ENCODE measurements at places on chromosomes 7 and 10.

DNA sequence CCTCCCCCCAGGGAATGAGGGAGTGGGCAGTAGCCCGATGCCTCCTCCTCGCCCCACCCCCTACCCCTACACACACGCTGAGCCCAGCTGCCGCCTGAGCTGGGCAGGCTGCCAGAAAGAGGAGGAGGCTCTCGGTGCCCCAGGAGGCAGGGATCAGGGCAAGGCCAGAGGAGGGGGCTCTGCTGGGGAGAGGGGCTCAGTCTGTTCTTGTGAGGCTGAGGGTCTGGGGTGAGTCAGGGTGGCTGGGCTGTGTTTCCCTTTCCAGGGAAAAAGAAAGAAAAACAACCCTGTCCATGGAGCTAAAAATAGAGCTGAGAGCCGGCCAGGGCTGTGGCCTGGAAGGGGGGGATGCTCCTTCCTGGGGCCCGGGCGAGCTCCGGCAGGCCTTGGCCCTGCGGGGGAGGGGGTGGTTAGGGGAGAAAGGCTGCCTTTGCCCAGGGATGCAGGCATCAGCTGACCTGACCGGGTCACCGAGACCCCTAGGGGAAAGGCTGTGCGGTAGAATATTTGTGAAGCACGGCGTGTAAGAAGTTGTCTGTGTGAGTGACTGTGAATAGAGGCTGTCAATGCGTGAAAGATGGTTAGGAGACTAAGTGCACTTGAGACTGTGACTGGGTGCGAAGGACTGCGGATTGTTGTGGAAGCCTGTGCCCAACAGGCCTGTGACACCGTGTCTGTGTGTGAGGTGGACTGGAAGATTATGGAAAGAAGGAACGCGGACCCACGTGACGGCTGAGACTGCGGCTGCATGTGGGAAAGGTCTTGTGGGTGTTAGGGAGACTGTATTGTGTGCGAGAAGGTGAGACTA is 1.2 kb upstream of the LZTS2 start:
- peak; percentile 85 for DNase-seq

GRCh38 chr10:13347043-13347499 is 1.0 kb downstream of the SEPHS1 start:
- DNase-seq = peak; percentile 59

DNA sequence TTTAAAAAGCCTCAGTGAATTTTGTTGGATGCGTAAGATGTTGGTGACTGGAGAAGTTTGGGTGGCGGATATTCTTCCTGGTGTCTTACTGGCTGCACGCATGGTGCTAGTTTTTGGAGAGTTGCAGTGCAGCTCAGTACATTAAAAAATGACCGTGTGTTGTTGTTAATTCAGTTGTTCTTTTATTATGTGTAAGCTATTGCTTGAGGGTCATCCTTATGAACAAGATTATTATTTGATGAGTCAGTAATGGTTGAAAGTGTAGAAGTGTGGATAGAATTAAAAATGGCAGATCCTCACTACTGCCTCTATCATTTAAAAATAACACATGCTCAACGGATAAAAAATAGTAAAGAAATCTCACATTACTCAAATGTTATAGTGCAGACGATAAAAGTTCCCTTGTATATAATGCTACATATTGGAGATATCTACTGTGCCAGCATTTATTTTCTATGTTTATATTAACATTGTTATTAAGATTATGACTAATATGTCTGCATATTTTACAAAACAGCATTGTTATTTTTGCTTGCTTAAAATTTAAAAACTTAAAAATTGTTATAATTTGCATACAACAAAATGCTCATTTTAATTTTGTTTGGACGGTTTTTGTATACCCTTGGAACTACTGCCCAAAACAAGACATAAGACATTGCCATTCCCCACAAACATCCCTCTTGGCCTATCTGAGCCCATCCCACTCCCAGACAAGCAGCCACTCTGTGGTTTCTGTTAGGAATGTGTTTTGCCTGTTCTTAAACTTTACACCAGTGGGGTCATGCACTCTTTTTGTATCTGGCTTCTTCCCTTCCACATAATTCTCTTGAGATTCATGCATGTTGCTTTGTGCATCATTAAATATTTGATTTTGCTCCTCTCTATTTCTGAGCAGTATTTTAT is 142.0 kb downstream of the DOCK1 start:
- DNase-seq = no peak

DNA sequence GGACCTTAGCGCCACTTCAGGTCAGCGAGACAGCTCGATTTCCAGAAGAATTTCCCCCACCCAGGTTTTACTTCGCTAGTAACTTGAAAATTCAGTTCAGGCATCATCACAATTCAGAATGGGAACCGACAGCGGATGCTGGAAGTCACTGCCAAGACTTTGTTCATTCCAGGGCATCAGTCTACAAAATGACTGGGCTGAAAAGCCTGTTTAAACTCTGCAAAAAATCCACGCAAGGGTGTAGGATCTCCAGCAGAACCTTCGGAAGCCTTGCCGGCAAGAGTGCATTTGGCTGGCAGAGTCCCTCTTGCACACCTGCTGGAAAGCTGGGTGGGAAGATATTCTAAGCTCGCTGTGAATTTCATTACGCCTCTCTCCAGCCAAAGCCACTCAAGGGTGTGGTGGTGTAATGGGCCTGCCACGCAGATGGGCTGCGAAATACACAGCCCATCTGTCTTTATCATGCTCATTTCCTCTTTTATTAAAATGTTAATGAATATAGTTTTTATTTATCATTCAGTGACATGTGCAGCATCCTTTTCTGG is 672.0 kb upstream of the FOXK1 start:
- DNase-seq = no peak

DNA sequence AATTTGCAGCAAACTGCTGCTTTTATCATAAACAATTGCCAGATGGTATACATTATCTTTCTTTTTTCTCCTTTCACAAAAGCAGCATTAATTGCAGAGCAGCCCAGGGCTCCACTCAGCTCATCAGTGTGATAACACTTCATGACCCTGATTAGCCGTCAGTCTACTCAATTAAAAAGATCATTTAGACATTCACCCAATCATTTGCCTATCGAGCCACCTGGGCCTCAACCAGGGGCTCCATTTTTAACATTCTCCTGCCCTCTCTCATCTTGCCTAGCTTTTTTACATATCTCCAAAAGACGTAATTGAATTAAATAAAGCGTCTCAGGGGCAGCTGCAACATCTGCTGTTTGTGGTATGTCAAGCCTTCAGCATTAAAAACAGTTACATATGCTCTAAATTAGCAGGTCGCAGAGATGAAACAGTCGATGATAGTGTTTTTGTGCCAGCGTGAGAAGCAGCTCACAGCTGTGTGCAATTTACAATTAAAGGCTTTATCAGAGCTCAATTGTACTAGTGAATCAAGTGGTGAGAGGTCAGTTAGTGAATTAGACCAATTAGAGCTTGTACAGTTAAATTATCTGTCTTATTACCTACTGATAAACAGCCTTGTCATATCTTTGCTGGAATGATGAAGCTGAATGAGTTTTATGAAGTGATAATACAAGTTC is 522.5 kb downstream of the ETV1 start:
- DNase-seq = no peak

DNA sequence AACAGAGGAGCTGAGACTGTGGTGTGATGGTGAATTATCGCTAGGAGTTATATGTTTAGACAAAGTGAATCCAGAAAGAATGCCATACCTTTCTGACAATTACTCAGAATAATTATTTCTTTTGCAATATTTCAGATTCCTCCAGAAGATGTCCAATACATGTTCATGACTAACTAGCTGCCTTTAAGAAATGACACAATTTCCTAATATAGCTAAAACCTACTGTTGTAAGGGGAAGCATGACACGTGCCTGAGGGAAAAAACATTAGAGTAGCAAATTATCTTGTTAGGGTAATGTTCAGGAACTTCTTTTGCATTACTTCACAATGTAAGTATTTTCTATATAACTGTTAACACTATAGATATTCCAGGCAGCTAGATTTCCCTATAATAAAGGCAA is 150.3 kb downstream of the COL28A1 start:
- no peak for DNase-seq

- no peak for DNase-seq
These were observed 168.7 kb upstream of the BMPER start for GRCh38 chr7:33736521-33737221.

DNA sequence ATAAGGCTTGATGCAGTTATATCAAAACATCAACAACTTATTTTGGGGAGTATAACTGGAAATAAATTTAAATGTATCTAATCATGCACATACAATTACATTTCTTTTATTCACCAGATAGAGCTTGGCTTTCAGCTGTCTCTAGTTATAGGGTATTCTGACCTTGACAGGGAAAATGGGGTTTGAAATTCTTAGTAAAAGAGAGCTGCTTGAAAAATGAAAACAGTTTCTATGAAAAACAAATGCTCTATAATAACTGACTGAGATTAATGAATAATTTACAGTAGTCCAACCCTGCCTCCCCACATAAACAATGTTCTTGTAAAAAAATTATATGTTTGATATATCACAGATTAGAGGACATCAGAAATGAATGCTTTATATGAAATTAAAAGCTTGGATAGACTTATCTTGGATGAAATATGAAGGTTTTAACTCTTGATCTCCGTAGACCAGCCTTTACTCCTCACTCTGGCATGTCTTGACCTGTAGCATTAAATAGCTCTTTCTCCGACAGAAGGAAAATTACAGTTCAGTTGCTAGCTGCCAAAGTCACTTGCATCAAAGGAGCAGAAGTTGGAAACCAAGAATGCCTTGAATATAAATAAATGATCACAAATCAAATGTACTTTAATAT is 32.1 kb downstream of the VWC2 start:
- DNase-seq = no peak

- peak; percentile 11 for DNase-seq
These were observed 182.4 kb downstream of the PLXNA4 start for GRCh38 chr7:132393789-132394261.

- peak; percentile 67 for DNase-seq
These were observed 167.0 kb upstream of the PPP1R3A start for GRCh38 chr7:114085592-114086501.

GRCh38 chr10:12807096-12807755 is 194.3 kb downstream of the CCDC3 start:
- no peak for DNase-seq

DNA sequence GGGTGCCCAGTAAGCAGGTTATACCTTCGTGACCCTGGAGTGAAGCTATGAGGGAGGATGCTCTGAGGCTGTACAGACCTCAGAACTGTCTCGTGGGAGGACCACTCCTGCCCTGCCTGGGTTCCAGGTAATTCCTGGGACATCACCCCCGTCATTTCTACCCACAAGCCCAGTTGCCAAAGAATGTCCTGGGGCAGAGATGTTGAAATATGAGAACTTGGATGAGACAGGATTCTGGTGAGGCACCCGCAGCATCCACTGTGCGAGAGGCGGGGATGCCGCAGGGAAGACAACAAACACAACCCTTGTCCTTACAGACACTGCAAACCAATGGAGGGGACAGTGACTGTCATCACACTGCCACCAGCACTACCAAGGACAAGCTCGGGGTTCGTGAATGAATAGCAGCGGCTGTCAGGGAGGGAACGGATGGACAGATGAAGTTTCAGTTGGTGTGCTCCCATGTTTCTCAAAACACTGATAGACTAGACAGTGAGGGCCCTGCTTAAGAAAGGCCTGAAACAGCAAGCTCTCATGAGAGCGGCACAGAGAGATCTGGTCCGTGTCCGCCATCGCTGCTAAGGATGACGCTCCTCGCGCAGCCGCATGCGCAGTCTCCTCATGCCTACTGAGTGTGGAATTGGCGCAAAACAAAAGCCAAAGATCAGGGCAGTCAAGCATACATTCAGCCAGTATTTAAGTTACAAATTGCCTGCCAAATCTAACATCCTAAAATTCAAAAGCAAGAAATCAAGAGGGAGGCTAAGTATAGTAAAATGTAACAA is 82.0 kb upstream of the RHEB start:
- no peak for DNase-seq

GRCh38 chr7:133102276-133103060 is 20.6 kb upstream of the CHCHD3 start:
- DNase-seq = no peak

DNA sequence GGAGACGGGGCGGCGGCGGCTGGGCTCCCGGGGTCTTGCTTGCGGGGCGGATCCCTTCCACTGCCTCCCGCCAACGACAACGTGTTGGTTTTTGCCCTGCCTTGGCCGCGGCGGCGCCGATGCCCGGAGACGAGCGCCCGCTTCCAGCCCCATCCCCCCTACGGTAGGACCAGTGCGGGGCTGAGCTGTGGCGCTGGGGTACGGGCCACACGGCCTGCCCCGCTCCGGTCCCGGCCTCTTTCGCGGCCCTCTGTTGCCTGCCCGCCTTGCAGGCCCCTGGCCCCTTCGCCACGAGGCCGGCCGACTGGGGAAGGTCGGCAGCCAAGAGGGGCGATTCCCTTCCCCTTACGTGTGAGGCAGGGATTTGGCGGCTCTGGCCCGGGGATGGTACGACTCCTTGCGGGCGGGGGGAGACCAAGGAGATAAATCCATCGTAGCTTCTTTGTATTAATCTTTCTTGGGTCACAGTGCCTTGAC is 488 bp downstream of the EIF4H start:
- no peak for DNase-seq

GRCh38 chr10:124601431-124602120 is 140.0 kb downstream of the LHPP start:
- DNase-seq = no peak

GRCh38 chr10:4810092-4810491 is 15.9 kb upstream of the AKR1E2 start:
- DNase-seq = no peak

DNA sequence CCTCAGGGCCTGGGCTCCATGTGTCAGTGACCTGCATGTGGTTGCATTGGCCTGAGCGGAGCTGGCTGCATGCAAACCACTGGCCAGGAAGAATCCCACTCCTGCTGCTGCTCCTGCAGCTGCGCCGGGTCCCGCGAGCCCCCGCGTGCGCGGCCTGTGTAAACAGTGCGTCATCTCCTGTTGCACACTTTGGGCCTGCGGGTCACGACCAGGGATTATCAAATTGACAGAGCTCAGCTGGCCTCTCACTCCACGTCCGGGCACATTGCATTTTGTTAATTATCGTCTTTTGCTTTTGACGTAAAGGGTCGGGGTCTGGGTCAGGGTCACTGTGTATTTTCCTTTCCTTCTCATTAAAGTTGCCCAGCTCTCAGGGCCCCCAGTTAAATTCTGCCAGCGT is 132.6 kb downstream of the RGS10 start:
- DNase-seq = no peak

- no peak for DNase-seq
These were observed 36.0 kb upstream of the NRG3 start for GRCh38 chr10:81838950-81839349.

- DNase-seq = no peak
These were observed 94.1 kb downstream of the CHST15 start for GRCh38 chr10:123999261-123999660.

DNA sequence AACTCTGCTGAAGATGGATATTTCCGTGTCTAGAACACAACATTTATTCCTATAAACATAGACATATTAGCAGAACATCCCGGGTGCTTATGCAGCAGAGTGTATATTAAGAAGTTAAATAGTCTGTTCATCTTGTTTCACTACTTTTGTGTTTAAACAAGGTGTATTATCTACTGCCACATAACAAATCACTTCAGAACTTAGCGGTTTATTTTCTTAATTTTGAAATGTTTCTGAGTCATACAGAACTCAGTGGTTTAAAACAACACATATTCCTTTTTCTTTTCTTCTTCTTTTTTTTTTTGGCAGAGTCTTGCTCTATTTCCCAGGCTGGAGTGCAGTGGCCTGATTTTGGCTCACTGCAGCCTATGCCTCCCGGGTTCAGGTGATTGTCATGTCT is 25.8 kb downstream of the DENND10 start:
- no peak for DNase-seq

GRCh38 chr10:111481261-111481826 is 404.5 kb downstream of the ADRA2A start:
- no peak for DNase-seq
